ENCODE measurements at places on chromosomes 7 and 10.

GRCh38 chr10:28664369-28664740, 13.0 kb upstream of the BAMBI start:
- DNase-seq, result no peak

- DNase-seq, result no peak
Measured at GRCh38 chr10:55449981-55450380, 649.0 kb upstream of the PCDH15 start.

- no peak for DNase-seq
Measured at GRCh38 chr7:118289476-118289875, 65.0 kb downstream of the ANKRD7 start.

- no peak for DNase-seq
Measured at GRCh38 chr7:116165717-116166116, 44.6 kb upstream of the TES start.

- DNase-seq, result no peak
Measured at GRCh38 chr7:24714676-24715010, 42.6 kb downstream of the GSDME start.

DNA sequence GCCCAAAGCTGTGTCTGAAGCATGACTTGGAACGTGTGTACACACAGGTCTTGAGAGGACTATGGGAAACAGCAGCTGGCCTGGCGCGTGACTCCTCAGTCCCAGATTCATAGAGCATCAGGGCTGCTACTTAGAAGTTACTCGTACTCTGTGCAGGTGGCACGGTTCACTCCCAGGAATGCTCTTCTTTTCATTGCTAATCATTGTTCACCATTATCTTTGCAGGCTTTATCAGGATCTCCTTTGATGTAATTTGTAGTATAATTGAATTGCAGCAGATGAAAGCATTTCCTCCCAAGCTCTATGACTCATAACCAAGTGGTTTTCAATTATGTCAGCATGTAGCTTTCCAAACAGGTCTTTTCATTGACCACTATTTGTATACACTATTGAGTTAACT, 938.9 kb downstream of the NRG3 start:
- no peak for DNase-seq

DNA sequence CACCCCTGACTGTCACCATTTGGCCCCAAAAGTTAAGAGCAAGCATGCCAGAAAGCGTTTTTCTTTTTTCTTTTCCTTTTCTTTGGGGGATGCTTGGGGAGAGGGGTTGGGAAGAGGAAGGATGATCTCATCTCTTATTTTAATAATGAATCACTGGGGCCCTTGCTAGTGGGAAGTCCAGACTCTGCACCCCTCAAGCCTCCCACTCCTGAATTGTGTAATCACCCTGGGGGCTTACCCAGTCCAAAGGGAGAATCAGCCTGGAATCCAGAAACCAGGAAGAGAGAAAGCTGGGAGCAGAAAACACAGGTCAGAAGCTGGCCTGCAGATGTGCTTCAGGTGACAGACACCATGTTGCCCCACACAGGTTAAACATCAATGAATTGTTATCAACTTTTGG, 14.7 kb upstream of the HABP2 start:
- DNase-seq, result no peak

- DNase-seq, result no peak
Measured at GRCh38 chr7:84145892-84146291, 48.7 kb downstream of the SEMA3A start.

GRCh38 chr7:154853063-154853726, 149.7 kb downstream of the PAXIP1 start:
- no peak for DNase-seq

DNA sequence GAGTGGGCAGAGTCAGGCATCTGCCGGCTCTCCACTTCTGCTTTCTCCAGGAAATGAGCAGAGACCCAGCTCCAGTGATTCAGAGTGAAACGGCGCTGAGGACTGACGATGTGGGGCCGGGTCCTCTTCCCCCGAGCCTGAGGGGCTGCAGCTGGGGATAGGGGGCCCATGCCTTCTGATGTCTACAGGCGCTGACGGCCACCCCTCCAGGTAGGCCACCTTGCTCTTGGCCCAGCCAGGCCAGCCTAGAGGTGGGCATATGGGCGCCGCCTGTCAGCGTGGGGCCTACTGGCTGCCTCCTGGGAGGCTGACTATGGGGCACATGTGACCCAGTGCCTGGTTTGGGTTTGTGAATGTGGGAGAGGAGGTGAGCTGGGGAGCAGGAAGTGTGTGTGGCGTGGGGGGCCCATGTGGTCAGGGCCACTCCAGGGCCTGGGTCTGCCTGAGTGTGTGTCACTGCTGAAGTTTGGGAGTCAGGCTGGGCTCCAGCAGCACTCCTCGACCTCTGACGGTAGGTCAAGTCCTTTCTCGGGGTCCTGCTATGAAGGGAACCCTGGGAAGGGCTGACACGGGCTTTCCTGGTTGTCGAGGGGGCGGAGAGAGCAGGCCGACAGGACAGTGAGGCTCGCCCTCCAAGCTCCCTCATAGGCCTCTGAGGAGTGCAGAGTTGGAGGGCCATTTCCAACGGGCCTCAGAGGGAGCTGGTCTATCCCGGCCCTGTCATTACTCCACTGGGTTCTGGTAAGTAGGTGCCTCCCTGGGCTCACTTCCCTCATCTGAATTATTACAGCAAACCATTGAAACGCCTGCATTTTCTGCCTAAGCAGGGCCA, at the start of gene WDFY4:
Gene WDFY4 (plus strand): TSS at position 82 of the 832 bp plus-strand sequence. CDS start 24,860 bp downstream, outside the sequence.
- no peak for DNase-seq

GRCh38 chr7:4190010-4190981, 491.8 kb upstream of the FOXK1 start:
- DNase-seq, result no peak

- no peak for DNase-seq
Measured at GRCh38 chr10:93059975-93060886, at the start of gene CYP26C1. Gene CYP26C1 (plus strand): TSS chr10:93060798. CDS start chr10:93061264, 466 bp downstream.

All from SK-N-MC (cell line).